Fibroblast of skin of left quadriceps (primary cell): ENCODE measurements at places on chromosomes 3 and 15.

DNA sequence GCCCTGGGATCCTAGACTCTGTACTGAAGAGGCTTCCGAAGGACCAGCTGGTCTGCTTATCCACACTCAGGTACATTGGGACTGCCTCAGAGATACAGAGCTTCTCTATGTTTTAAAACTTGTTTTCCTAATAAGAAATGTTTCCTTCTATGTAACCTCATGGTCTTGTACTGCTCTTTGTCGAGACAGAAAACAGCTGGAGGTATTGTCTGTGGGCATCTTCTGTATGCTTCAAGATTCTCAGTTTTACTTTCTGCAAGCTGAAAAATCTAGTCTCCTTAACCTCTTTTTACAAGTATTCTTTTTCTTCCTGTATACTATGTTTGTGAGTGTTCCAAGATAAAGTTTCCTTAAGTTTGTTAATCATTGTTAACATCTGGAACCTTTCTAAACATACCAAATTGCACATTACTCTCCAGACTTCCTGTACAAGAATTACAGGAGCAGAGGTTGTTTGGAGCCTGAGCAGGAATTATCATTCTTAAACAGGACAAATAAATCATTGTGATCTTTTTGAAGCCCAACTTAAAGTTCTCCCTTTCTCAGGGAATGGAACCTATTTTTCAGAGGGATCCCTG lies 358.3 kb upstream of the CFAP20DC start:
- no peak for DNase-seq

DNA sequence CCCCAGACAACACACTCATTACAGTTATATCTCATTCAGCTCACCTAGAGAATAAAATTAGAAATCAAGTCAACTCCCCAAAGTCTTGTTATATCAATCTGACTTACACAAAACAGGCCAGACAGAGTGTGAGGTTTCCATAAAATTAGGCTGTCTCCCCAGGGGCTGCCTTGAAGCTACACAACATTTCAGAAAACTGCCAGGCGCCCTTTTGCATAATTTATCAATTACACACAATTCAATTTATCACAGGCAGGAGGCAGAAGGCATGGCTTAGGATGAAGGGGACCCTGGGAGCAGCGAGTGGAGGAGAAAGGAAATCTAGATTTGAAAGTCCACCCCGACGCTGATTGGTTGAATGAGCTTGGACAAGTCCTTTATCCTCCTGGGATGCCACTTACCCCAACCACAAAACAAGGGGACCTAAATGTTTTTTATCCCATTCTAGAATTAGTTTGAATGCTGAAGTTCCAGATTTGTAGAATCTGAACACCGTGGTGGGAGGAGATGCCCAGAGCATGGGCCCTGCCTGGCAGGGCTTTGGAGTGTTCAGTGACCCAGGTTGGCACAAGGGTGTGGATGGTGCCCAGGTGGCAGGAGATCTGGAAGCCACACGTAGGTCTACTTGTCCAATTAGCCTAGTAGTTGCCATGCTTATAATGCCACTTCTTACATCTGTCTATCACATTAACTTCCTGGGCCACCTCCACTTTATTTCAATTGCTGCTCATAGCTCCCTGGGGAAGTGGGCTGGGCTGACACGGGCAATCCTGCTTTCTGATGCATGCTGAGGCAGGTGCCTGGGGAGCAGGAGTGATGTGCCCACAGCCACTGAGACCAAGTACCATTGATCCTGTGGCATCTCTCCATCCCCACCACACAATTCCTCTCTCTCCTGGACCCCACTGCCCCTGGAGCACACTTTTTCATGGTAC lies 119.8 kb upstream of the TLE3 start:
- no peak for DNase-seq

GRCh38 chr3:78571486-78571885 lies 1196.3 kb downstream of the ROBO1 start:
- DNase-seq = no peak

DNA sequence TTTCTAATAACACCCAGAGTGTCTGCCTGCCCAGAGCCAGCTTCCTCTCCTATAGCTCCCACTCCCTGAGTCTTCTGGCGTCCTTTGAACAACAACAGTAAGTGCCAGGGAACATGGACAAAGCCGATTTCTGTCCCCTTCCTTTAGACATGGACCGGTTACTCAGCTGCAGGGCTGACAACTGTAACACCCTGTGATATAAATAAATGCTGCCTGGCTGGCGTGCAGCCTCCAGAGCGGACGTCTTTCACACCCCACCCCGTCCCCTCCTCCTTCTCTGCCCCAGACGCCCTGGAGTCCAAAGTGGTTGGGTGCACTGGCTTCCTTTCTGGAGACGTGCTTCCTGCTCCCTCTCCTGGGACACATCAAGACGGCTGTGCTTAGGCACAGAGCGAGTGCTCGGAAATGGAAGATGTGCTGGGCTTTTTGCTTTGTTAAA lies 281.9 kb upstream of the LRRFIP2 start:
- no peak for DNase-seq

- no peak for DNase-seq
Observed at GRCh38 chr3:128240232-128240631, 87.0 kb downstream of the EEFSEC start.

- no peak for DNase-seq
Observed at GRCh38 chr3:186048119-186048518, 60.8 kb downstream of the ETV5 start.

- DNase-seq = no peak
Observed at GRCh38 chr15:71545223-71545760, 265.1 kb upstream of the NR2E3 start.

- no peak for DNase-seq
Observed at GRCh38 chr3:186299327-186299726, 62.7 kb downstream of the DGKG start.

- no peak for DNase-seq
Observed at GRCh38 chr3:150739877-150740645, 22.9 kb downstream of the SIAH2 start.

GRCh38 chr3:120795017-120795648 lies 52.6 kb downstream of the GTF2E1 start:
- peak; percentile 72 for DNase-seq

GRCh38 chr3:131933665-131934064 lies 101.1 kb downstream of the CPNE4 start:
- DNase-seq = no peak

- DNase-seq = no peak
Observed at GRCh38 chr3:17129556-17129955, 244.8 kb downstream of the PLCL2 start.

DNA sequence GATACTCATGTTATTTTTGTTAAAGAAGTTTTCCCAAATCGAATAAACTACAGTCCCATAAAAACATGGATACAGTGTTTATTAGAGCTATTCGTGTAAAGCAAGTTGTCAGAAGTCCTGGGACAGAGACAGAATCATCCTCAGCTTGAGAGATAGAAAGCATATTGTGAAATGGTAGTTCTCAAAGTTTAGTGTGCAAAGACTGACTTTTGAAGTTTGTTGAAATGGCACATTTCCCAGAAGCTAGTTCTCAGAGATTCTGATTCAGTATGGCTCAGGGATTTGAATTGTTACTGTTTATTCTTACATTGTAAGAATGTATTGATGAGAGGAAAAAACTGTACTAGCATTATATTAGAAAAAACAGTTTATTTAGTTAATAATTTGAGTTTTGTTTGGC lies 22.1 kb downstream of the GABRR3 start:
- DNase-seq = no peak

GRCh38 chr15:92377083-92377789 lies 16.4 kb upstream of the ST8SIA2 start:
- no peak for DNase-seq

DNA sequence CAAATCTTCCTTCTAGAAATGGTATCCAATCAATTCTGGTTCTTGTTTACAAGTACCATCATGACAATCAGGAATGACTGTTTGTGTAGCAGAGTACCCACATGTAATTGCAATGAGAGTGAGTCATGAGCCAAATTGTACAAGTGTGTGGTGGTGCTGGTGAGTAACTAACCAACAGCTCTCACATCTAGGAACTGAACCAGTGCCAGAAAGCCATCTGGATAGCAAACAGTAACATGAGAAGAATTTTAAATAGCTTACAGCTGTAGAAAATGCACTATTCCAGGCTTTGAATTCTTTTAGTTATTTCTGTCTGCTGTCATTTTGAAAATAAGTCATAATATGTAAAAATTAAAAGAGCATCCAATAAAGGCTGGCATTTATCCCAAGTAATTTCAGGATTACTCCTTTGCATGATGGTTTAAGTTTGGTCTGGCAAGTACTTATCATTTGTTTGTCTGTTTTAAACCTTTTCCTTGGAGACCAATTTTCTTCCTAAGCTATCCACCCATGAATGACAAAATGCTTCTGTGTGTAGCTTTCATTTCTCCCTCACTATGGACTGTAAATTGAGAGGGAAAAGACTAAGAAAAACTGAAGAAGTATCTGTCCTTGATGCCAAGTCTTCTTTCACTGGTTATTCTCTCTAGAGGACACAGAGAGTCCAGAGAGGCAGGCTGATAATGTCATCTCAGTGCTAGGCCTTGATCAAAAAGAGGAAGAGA lies 60.0 kb downstream of the PIK3CB start:
- DNase-seq = peak; percentile 99

- no peak for DNase-seq
Observed at GRCh38 chr3:17811646-17812045, 69.2 kb upstream of the TBC1D5 start.

DNA sequence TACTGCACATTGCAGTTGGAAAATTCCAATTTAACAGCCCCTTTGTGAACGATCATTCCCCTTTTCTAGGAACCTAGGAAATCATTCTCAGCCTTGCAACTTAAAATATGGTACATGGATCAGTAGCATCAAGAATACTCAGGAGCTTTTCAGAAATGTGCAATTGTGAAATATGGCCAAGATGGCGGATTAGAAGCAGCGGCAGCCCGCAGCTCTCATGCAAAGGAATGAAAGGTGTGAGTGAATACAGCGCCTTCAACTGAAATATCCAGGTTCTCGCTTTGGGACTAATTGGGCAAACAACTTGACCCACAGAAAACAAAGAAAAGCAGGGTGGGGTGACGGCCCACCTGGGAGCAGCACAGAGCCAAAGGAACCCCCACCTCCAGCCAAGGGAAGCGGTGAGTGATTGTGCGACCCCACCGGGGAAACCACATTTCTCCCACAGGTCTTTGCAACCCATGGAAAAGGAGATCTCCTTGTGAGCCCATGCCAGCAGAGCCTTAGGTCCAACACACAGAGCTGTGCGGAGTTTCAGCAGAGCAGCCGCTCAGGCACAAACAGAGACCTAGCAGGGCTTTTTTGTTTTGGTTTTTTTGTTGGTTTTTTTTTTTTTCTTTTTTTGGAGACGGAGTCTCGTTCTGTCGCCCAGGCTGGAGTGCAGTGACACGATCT lies 7.6 kb upstream of the AVEN start:
- no peak for DNase-seq
